Activated T-helper 1 cell treated with anti-CD3 and anti-CD28 coated beads, Interleukin-12 subunit alpha, Interleukin-12 subunit beta, Interleukin-2, Interleukin-4 antibody, amounts not matched to agents 30 ng/mL and 10 ng/mL and 1 ng/mL, durations not matched to agents 14 hours and 24 hours and 36 hours (primary cell): ENCODE measurements at places on chromosomes 13 and 19.

DNA sequence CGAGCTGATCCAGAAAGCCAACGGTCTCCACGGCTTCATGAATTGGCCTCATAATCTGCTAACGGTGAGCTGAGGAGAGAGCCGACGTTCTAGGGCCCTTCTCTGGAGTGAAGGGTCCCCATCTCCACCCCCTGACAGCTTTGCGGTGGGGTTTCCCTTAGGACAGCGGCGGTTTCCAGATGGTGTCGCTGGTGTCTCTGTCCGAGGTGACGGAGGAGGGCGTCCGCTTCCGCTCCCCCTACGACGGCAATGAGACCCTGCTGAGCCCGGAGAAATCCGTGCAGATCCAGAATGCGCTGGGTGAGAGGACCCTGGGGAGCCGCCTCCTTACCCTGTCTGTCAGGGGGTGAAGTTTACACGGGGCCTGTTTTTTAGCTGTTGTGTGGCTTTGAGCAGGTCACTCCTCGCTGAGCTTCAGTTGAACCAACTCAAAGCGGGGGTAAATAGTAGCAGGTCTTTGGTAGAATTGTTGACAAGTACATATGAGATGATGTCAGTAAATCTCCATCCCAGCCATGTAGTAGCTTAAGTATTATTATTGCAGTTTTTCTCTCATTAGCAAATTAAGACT is 801 bp downstream of the QTRT1 start:
- peaks cover 2% of the 10 kb centered on the region for H3K36me3 ChIP-seq
- peak overlapping the region; percentile 90 for H3K4me3 ChIP-seq
- no peak for DNase-seq

GRCh38 chr19:31275068-31275334 is 74.2 kb downstream of the TSHZ3 start:
- no peaks in the 10 kb centered on the region for H3K36me3 ChIP-seq
- no peaks in the 10 kb centered on the region for H3K4me1 ChIP-seq
- peaks cover 4% of the 10 kb centered on the region for H3K27me3 ChIP-seq
- no peak overlapping the region for H3K27ac ChIP-seq
- H3K4me3 ChIP-seq: no peak overlapping the region

DNA sequence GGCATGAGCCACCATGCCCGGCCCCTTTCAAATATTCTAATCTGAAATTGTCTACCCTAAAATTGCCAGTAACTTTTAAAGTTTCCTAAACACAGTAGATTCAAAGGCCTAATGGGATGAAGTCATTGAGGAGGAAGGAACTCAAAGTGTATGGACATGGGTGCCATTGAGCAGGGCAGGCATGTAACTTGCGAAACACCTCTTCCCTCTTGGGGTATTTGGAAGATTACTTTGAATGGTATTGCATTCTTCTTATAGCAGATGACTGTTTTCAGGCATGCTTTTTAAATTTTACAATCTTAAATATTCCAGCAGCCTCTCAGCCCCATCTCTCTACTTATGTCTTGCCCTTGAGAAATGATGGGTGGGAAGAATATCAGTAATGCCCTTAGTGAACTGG is 21.0 kb downstream of the TM9SF2 start:
- H3K4me1 ChIP-seq: peaks cover 33% of the 10 kb centered on the region
- H3K27me3 ChIP-seq: no peaks in the 10 kb centered on the region
- H3K36me3 ChIP-seq: peaks cover 43% of the 10 kb centered on the region
- no peak overlapping the region for H3K27ac ChIP-seq

- no peak overlapping the region for H3K27ac ChIP-seq
- H3K4me1 ChIP-seq: peaks cover 4% of the 10 kb centered on the region
- peaks cover 7% of the 10 kb centered on the region for H3K27me3 ChIP-seq
- no peak for DNase-seq
Observed at GRCh38 chr13:45040622-45041021, 51.3 kb downstream of the GPALPP1 start.

DNA sequence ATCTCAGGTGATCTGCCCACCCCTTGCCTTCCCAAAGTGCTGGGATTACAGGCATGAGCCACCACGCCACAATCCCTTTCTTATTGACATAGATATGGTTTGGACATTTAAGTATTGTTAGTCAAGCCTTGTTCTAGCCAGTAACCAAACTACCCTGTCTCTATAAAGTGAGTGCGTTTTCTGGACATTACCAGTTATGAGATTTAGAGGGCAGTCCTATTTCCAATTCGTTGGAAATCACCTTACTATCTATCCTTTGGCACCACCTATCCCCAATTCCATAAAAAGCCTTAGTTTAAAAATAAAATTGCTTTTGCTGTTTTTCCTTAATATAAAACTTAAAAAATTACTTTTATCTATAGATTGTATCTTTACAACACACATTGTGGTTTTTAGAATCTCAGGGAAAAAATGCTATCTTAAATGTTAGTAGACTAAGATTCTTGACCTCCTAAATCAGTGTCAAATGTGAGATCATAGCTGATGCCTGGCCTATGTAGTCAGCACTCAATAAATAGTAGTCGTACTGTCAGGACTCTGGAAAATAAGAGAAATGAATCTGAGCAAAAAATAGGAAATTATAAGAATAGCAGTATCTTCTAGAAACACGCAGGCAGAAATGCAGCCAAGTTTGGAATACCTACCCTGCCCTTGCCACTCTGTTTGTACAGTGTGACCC is 57.0 kb downstream of the NUFIP1 start:
- H3K4me1 ChIP-seq: peaks cover 9% of the 10 kb centered on the region
- no peak for DNase-seq
- H3K27me3 ChIP-seq: peaks cover 16% of the 10 kb centered on the region
- no peak overlapping the region for H3K4me3 ChIP-seq

- DNase-seq: no peak
- H3K4me1 ChIP-seq: no peaks in the 10 kb centered on the region
- H3K4me3 ChIP-seq: no peak overlapping the region
- peaks cover 4% of the 10 kb centered on the region for H3K27me3 ChIP-seq
- H3K27ac ChIP-seq: no peak overlapping the region
- H3K36me3 ChIP-seq: no peaks in the 10 kb centered on the region
Observed at GRCh38 chr13:33296793-33297425, 11.4 kb upstream of the STARD13 start.

- no peak overlapping the region for H3K27ac ChIP-seq
- no peak overlapping the region for H3K4me3 ChIP-seq
- no peaks in the 10 kb centered on the region for H3K4me1 ChIP-seq
- H3K36me3 ChIP-seq: no peaks in the 10 kb centered on the region
Observed at GRCh38 chr13:37616131-37616530, 17.6 kb upstream of the POSTN start.

GRCh38 chr19:13909430-13909829 is 3.4 kb downstream of the CC2D1A start:
- peaks cover 11% of the 10 kb centered on the region for H3K4me1 ChIP-seq
- H3K4me3 ChIP-seq: no peak overlapping the region
- H3K27me3 ChIP-seq: no peaks in the 10 kb centered on the region
- peaks cover 10% of the 10 kb centered on the region for H3K36me3 ChIP-seq
- no peak overlapping the region for H3K27ac ChIP-seq
